NT2/D1 (cell line): ENCODE measurements at places on chromosomes 16 and 17.

DNA sequence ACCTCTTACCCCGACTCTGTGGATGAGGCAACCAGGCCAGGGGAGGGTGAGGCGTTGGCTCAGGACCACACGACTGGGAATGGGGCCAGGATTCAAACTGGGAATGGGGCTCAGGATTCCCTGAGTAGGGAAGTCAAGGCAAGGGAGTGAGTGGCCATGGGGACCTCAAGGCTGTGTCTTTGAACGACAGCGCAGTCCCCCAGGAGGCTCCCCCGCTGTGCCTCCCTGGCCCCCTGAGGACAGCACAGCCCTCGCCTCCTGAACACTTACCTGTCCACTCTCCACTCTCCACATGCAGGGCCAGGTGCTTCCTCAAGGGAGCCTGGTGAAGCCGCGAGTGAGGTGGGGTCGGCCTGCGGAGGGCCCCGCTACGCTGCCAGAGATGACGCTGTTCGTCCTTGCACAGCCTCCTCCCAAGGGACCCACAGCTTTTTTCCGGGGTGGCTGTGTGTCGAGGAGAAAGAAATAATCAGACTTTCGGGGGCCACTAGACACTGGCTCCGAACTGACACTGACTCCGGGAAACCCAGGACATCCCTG, 6.9 kb downstream of the ZNF469 start:
- no peak for DNase-seq

DNA sequence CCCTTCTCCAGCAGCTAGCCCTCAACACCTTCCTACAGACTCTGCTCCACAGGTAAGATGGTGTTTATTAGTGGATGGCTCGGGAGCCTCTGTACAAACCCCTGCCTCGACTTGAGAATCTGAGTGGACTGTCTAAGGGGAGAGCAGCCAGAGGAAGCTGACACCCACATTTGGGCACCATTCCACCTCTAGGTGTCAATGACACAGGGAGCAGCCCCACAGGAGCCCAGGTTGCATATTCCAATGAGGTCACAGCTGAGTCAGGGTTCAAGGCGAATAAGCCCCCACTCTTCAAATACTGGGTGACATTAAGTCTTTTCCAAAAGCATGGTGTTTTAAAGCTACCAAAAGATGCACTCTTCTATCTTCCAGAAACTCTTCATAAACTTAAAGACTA, 31.9 kb downstream of the RANBP10 start:
- DNase-seq, result no peak

DNA sequence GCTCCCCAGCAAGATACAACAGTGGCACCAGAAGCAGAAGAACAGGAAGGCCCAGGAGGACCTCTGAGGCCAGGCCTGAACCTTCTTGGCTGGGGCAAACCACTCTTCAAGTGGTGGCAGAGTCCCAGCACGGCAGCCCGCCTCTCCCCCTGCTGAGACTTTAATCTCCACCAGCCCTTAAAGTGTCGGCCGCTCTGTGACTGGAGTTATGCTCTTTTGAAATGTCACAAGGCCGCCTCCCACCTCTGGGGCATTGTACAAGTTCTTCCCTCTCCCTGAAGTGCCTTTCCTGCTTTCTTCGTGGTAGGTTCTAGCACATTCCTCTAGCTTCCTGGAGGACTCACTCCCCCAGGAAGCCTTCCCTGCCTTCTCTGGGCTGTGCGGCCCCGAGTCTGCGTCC, 11.9 kb downstream of the CES3 start:
- no peak for DNase-seq

- DNase-seq, result no peak
Measured at GRCh38 chr17:73357318-73357717, 45.5 kb upstream of the CDC42EP4 start.

DNA sequence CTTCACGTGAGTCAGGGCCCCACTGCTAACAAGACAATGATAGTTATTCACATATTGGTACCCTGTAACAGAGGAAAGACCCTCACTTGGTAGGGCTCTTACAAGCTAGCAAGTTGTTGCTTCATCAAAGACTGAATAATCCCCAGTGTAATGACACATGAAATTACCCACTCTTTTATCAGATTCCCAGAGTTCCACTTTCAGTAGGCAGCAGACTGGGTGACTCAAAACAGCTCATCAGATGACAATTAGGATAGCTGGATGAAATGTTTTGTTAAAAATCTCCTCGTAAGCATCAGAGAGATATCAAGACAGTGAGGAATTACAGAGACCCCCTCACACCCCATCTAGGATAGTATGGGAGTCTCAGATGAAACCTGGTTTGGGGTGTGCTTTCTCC, 6.8 kb upstream of the OR1E2 start:
- no peak for DNase-seq

- no peak for DNase-seq
Measured at GRCh38 chr17:14427900-14428647, 127.2 kb downstream of the HS3ST3B1 start.

- no peak for DNase-seq
Measured at GRCh38 chr17:9009737-9010136, 11.6 kb upstream of the NTN1 start.

DNA sequence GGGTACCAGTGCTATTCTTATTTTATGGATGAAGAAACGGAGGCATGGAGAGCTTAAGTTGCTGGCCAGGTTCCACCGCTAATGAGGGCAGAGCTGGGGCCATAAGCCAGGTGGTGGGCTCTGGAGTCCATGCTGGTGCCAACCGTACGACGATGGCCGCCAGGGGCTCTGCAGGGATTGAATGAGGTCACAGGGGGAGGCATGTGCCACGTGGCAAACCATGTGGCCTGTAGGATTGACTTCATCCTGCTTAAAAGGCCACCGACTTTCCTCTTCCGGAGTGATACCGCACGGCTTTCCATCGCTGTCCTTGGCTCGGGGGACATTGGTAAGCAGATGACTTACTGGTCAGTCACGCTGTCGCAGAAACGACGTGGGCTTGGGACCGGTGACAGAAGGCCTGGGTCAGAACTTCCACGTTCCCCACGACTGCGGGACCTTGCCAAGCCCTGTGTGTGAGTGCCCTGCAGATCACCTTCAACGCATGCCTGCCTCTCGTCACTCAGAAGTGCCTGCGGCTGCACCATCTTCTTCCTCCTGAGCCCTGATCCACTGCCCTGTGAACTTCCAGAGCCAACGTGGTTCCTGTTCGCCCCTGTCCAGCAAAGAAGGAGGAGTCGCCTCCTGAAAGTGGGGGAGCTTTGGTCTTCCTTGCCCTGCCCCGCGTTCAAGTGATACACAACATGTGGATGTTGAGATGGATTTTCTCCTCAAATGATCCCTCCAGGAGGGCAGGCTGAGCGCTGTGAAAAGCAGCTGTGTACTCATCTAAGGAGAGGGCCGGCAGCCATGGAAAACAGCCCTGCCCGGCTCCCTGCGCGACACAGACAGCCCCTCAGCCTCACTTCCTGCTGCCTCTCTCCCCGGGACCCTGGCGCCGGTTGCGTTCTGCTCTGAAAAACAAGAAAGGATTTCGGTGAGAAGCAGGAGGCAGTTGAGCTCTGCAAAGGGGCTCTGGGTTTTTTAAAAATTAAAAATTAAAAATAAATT, 176.7 kb downstream of the C16orf95 start:
- DNase-seq, result no peak

GRCh38 chr17:7887482-7888183, 956 bp upstream of the CHD3 start:
- DNase-seq, result no peak

DNA sequence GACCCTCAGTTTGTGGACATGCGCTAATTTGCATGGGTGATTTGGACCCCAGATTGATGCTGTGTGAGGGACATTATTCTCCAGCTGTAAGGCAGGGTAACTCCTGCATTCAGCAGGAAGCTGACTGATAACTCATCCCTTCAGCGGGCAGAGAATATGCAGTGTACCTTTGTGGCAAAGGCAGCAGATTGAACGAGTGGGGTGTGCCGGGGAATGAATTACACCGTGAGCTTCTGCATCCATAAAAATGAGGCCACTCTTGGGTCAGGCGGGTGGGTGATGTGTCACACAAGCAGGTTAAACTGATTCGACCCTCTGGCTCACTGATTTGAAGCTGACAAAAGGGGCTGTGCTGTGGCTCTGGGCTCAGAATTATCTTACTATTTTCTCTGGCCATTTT, 128.9 kb upstream of the PMFBP1 start:
- no peak for DNase-seq
